Suprapubic skin (tissue), 4 donors: ENCODE measurements at places on chromosomes 11 and 22.
A peak's percentile ranks its signal among the peaks of the same experiment; 100 is the strongest.

- H3K27ac ChIP-seq: peak overlapping the region; percentile 89
- H3K27me3 ChIP-seq: no peaks in the 10 kb centered on the region
- no peak overlapping the region for H3K4me3 ChIP-seq
- H3K4me1 ChIP-seq: peaks cover 78% of the 10 kb centered on the region
- DNase-seq: no peak
Observed at GRCh38 chr11:94131718-94132115, 3.1 kb downstream of the PANX1 start.

DNA sequence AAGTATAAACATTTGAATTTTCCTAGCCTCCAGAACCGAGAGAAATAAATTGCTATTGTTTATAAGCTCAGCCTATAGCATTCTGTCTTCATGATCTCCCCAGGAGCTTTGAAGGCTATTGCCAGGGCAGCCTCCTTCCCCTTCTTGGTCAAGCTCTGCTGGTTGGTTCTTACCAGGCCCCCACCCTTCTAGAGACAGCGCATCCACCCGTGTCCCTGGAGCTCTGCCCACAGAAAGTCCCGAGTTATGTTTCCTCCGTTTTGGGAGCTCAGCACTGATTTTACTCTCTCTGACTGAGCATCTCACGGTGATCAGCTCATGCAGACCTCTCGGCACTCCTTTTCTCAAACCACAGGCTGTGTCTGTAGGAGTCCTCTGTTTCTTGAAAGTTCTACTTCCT lies 123.8 kb upstream of the SORL1-AS1 start:
- H3K27me3 ChIP-seq: no peaks in the 10 kb centered on the region
- peak; percentile 76 for DNase-seq
- no peak overlapping the region for H3K4me3 ChIP-seq
- no peak overlapping the region for H3K27ac ChIP-seq
- no peaks in the 10 kb centered on the region for H3K4me1 ChIP-seq
- no peaks in the 10 kb centered on the region for H3K36me3 ChIP-seq

GRCh38 chr22:45884201-45885062 lies 92.5 kb downstream of the WNT7B start:
- no peak overlapping the region for H3K4me3 ChIP-seq
- peaks cover 32% of the 10 kb centered on the region for H3K4me1 ChIP-seq
- H3K27me3 ChIP-seq: peaks cover 71% of the 10 kb centered on the region
- DNase-seq: peak; percentile 76
- H3K36me3 ChIP-seq: no peaks in the 10 kb centered on the region
- H3K27ac ChIP-seq: no peak overlapping the region

GRCh38 chr11:64094463-64095260 lies 58.9 kb downstream of the FLRT1 start:
- H3K27me3 ChIP-seq: no peaks in the 10 kb centered on the region
- DNase-seq: no peak
- peaks cover 6% of the 10 kb centered on the region for H3K4me1 ChIP-seq
- no peak overlapping the region for H3K27ac ChIP-seq
- H3K4me3 ChIP-seq: no peak overlapping the region

- peaks cover 75% of the 10 kb centered on the region for H3K36me3 ChIP-seq
- no peak overlapping the region for H3K27ac ChIP-seq
- no peak overlapping the region for H3K4me3 ChIP-seq
- peaks cover 32% of the 10 kb centered on the region for H3K4me1 ChIP-seq
- DNase-seq: no peak
Observed at GRCh38 chr11:7635708-7636107, 37.6 kb downstream of the CYB5R2 start.

DNA sequence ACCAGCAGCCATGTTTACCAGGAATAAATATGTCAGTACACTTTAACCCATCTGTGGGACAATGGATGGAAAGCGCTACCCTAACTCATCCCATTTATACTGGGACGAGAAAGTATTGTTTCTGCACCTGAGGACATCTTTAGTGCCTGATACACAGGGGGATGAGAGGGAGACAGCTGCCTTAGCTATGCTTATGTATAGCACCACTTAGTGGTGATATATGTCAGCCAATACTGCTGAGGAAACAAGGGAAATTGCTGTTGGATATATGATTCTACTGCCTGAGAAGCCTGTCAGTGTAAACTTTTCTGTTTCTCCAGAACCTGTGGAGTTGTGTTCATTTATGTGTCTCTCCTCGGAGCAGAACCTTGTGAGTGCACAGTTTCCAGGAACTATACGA lies 13.3 kb upstream of the CEP295 start:
- no peak for DNase-seq
- no peaks in the 10 kb centered on the region for H3K27me3 ChIP-seq
- peaks cover 4% of the 10 kb centered on the region for H3K4me1 ChIP-seq

- peaks cover 25% of the 10 kb centered on the region for H3K36me3 ChIP-seq
- no peak for DNase-seq
- H3K4me1 ChIP-seq: no peaks in the 10 kb centered on the region
- no peaks in the 10 kb centered on the region for H3K27me3 ChIP-seq
- H3K4me3 ChIP-seq: no peak overlapping the region
Observed at GRCh38 chr11:102330231-102330630, 12.9 kb downstream of the BIRC3 start.
